ENCODE measurements at places on chromosomes 6 and 20.

DNA sequence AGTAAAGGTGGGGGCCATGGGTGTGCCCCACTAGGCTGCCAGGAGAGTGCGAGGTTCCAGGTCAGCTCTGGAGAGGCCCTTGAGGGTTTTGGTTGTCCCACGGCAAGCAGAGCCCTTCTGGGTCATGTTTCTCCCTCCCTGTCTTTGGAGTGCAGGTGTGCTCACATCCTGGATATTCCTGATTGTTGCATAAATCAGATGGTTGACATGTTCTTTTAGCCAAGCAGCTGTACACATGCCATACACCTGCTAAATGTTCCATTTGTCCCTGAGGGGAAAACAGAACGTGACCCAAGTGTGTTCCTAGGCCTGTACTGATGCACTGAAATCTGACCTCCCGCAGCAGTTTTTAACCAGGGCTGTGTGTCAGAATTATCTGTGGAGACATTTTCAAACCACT is 77.5 kb upstream of the BEND3 start:
- DNase-seq, result no peak

DNA sequence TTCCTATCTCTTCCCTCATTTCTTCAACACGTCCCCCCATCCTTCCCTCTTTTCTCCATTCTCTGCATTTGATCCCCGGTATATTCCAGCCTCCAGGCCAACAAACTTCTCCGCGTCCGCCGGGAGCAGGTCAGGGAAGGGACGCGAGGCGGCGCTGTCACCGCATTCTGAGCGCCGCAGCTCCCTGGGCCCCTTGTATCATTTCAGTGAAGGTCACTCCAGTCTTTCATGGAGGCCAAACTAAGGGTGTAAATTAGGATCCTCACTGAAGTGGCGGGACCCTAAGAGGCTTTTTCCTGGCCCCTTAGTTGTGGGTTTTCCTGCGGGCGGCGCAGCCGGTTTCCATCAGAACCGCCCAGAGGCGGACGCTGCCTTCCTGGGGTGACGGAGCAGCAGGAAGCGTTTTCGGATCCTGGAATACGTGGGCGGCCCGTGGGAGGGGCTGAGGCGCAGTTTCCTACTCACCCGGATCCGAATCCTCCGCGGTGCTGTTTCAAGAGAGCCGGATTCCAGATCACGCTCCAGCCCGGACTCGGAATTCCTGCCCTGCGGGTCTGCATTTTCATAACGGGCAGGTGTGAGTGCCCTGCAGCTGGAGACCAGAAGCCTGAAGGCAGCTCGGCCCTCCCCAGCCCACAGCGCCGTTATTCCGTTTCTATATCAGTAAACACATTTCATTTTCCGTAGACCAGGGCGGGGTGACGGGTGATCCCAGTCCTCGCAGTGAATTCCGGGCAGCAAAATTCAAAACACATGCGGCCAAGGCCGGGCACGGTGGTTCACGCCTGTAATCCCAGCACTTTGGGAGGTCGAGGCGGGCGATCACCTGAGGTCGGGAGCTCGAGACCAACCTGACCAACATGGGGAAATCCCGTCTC is 3.6 kb upstream of the MICA start:
- DNase-seq, result peak; percentile 57

DNA sequence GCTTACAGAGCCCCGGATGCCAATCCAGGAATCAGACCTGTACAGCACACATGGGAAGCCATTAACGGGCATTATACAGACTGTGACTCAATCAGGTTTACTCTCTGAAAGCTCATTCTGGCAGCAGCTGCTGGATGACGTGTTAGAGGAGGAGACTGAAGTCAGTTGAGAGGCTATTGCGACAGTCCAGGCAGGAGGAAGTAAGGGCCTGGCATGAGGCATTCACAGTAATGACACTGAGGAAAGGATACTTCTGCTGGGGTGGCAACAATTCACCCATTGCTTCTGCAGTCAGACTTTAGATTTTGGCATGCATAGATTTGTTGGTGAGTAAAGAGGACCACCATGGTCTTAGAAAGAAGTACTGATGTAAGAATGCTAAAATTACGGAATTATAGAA is 151.0 kb upstream of the HEY2 start:
- no peak for DNase-seq

- DNase-seq, result no peak
These were observed 8.4 kb upstream of the TGM2 start for GRCh38 chr20:38173237-38174156.

DNA sequence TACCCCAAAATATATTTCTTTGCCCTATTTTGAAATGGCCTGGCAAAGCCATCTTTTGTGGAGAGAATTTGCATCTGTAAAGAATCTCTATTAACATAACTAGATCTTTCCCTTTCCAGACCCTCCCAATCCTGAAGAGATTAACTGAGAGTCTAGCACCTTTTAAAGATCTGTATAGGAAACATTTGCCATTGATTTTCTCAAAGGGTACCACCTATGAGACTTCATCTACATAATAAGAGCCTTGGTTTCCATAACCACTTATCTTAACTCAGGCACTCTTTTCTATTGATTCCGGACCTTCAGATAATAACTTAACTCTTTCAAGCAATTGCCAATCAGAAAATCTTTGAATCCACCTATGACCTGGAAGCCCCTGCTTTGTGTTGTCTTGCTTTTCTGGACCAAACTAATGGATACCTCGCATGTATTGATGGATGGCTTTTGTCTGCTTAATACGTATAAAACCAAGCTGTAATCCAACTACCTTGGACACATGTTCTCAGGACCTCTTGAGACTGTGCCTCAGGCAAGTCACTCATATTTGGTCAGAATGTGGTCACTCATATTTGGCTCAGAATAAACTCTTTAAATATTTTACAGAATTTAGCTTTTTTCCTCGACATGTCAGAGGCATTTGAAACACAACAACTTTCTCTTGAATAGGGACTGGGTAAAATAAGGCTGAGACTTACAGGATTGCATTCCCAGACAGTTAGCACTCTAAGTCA is 31.4 kb downstream of the SLC22A2 start:
- DNase-seq, result no peak

GRCh38 chr6:31418251-31418650 is 14.9 kb downstream of the MICA start:
- no peak for DNase-seq

GRCh38 chr20:47784599-47785310 is 526 bp downstream of the SULF2 start:
- DNase-seq, result no peak

DNA sequence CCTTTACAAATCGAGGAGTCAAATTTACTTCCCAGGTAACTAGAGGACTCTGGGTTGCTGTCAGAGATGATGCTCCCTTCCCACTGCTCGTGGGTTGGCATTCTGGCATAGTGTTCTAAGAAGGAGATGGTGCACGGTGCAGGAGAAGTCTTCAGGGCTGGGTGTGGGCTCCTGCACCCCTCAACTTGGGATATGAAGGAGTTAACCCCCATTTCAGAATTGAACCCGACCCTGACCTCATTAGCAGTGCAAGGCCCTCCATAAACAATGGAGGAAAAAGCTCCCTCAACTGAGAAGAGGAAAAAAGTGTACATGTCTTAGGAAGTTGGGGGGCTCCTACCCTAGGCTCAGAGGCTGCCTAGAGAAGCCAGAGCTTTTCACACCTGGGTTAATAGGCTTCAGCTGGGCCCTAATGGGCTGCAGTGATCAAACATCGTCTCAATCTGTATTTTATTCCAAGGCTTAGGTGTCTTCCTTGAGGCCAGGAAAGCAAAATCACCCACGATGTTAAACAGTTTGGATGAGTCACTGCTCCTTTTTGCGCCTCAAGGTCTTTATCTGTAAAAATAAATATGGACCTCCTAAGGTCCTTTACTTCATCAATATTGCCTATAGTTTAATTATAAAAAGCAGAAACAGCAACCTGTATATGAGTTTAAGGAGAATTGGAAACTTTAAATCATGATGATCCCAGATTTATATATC is 29.4 kb downstream of the TFAP2B start:
- no peak for DNase-seq

Data from stimulated activated CD4-positive, alpha-beta T cell treated with anti-CD3 and anti-CD28 coated beads, TNF-alpha, amount 100 ng/mL, for 4 hours (primary cell).